ENCODE measurements at places on chromosomes 7 and 10. TPM values are rescaled to one million over a fixed set of nuclear protein-coding genes. Genes with fewer than 3 reads are reported as not detected.

The CPN1 gene
- total RNA-seq, result not detected

The NHLRC2 gene
- total RNA-seq, result 21.9 TPM

The MRLN gene
- not detected for total RNA-seq

The PRSS1 gene
- 5.1 TPM for total RNA-seq

The ITPRID1 gene
- total RNA-seq, result not detected

The CXCL12 gene
- 169 TPM for total RNA-seq

The PDZD7 gene
- 1.1 TPM for total RNA-seq

The MYOZ1 gene
- 5.9 TPM for total RNA-seq
